ENCODE measurements at places on chromosomes 7 and 10.

- DNase-seq = no peak
Observed at GRCh38 chr10:61223576-61223975, 229.6 kb downstream of the TMEM26 start.

GRCh38 chr10:17219024-17219423 is 9.0 kb upstream of the VIM start:
- DNase-seq = no peak

DNA sequence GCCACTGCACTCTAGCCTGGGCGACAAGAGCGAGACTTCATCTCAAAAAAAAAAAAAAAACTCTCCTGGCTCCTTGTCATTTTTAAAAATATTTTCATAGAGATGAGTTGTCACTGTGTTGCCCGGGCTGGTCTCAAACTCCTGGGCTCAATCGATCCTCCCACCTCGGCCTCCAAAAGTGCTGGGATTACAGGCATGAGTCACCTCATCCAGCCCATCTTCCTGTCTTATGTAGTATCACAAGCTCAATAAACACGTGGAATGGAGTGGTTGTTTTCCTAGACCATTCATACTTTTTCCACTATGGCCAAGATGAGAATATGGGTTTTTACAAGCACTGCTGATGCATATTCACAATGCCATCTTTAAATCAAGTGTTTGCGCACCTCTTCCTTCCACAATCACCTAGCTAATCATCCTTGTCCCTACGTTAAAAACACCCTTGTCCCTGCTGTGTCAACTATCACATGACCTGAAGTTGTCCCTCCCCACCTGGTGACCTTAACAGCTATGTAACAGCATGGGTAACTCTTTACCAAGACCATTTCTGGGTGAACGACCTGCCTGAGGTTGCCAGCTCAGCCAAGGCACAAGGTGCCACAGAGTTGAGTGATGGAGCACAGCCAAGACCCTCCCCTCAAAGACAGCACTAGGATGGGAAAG is 21.3 kb downstream of the DLG5 start:
- no peak for DNase-seq

DNA sequence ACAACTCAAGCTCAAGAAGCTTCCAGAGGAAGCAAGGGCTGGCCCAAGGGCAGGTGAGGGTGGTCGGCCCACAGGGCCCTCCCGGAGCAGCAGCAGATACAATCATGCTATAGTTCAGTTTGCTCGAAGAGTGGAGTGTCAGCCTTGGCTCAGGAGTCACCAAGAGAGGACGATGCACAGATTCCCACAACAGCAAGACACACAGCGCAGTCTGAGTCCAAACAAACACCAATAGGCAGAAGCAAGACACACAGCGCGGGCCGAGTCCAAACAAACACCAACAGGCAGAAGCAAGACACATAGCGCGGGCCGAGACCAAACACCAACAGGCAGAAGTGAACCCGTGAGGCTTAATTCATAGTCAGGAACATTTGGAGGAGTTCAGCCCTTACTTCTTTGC is 138.4 kb downstream of the PTPRN2 start:
- no peak for DNase-seq

DNA sequence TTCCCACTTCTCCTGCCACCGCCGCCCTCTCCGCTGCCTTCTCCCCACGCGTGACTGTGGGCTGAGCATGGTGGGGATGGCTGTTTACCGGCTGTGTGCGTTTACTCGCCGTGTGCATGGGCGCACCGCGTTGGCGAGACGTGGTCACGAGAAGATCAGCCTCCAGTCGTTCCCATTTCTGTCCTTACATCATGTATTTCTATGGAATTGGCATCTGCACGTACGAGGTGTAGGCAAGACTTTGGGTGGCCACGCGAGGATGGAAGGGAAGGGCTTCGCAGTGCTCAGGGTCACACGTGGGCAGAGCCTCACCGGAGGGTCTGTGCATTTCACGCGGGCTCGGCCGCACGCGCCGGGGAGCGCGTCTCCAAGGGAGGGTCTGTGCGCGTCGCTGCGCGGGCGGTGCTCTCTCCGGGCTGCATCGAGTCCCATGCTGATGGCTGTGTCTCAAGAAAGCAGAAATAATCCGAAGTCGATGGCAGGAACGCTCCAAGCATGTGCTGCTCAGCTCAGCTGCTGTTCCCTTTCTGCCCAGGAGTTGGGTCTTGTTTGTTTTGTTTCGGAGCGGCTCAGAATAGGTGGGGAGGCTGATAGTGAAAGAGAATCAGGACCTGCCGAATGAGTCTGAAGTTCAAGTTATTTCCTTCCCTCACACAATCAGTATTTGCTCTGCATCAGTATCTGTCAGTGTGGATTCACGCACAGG is 973 bp downstream of the CAMK1D start:
- DNase-seq = peak; percentile 73

Measured in Right ventricle myocardium inferior (tissue), 1 donor.